ENCODE measurements at places on chromosomes 13 and 19.

DNA sequence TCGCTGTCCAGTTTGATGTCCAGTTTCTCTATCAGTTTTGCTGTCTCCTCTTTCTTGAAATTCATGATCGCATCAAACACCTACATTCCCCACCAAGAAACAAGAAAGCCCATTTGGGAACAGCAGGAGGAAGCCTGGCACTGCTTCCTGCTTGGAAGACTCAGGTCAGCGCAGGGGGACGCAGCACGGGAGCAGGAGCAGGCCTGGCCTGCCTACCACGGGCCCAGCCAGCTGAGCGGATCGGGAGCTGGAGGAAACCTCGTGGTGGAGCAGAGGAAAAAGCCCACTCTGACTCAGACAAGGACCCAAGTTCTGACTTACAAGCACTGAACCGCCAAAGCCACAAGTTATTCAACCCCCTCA, 3.9 kb downstream of the EEF2 start:
- DNase-seq = no peak

- no peak for DNase-seq
Observed at GRCh38 chr13:24267801-24268200, 41.6 kb upstream of the C1QTNF9 start.

DNA sequence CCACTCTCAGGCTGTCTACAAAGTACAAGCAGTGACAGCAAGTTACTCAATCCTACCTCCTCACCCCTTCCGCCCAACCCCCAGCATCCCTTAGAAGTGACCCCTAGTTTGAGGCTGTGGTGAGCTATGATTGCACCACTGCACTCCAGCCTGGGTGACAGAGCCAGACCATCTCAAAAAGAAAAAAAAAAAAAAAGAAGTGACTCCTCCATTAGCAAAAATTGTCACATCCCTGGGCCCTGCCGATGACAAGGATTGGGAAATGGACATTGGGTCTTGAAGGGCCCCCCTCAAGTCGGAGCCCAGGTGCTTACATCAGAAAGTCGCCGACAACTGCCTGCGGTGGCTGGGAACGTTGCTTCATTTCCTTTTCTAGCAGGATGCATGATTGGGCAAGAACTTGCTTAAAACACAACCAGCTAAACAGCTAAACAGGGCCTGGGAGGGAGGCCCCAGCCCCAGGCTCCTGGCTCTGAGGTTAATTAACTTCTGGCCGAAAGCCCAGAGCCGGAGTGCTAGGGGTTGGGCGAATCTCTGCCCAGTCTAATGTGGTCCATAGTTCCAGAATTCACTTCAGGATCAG, 15.3 kb downstream of the RAB3D start:
- no peak for DNase-seq

GRCh38 chr13:99265821-99266426, 7.7 kb upstream of the GPR18 start:
- DNase-seq = no peak

GRCh38 chr13:72144636-72145035, 277.6 kb upstream of the DACH1 start:
- DNase-seq = no peak

DNA sequence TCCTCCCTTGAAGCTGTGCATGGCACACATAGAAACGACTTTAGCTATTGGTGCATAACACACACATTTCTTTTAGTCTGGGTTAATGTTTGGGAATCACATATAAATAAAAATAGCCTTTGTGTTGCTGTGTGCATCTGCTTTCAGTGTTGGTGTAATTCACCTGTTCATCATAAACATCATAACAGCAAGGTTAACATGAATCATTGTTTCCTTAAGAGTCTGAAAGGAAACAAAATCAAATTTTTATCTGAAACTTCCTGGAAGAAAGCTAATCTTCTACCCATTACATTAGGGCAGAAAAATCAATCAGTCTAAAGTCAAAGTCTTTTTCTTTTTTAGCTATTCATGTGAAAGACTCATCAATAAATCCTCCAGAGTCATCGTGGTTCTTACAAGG, 35.0 kb upstream of the TNFSF11 start:
- no peak for DNase-seq

DNA sequence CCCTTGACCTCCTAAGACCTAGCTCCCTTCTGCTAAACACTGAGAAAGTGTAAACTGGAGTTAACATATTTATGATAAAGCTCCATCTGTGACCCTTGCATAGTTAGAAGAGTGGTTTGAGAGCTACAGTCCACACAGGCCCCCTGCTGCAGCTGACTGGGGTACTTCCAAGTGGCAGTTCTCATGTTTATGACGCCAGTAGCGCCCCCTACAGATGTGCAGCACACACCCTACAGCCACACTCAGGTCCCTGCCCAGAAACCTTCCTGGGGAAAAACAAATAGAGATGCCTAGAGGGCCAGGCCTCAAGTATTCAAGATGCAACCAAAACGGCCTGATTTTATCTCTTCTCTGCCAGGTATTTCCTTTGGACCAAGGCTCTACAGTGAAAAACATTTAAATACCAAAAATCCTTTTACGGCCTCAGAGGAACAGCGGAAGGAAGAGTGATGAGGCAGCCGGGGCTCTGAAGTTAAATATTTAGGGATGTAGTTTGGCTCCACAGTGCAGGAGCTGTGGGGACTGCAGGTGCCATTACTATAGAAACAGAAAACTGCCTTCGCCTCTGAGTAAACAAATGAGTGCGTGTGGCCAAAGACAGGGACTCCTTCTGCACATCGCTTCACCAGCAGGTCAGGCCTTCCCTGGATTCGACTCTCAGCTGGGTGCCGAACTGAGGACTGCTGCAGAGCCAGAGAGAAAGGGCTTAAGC, 553.1 kb downstream of the EFNB2 start:
- no peak for DNase-seq

DNA sequence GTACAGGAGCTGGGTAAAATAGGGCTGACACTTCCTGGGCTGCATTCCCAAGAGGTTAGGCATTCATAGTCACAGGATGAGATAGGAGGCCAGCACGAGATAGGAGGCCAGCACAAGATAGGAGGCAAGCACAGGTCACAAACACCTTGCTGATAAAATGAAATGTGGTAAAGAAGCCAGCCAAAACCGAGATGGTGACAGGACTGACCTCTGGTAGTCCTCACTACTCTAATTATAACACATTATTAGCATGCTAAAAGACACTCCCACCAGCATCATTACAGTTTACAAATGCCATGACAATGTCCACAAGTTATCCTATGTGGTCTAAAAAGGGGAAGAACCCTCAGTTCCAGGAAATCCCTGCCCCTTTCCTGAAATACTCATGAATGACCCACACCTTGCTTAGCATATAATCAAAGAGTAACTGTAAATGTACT, 20.9 kb upstream of the IGSF23 start:
- no peak for DNase-seq

GRCh38 chr13:36332986-36333385, 13.2 kb downstream of the SPART start:
- DNase-seq = no peak

- DNase-seq = no peak
Observed at GRCh38 chr19:6720369-6721137, at the start of gene C3. C3 (minus strand) TSS chr19:6720650; CDS start chr19:6720589, 61 bp downstream.

DNA sequence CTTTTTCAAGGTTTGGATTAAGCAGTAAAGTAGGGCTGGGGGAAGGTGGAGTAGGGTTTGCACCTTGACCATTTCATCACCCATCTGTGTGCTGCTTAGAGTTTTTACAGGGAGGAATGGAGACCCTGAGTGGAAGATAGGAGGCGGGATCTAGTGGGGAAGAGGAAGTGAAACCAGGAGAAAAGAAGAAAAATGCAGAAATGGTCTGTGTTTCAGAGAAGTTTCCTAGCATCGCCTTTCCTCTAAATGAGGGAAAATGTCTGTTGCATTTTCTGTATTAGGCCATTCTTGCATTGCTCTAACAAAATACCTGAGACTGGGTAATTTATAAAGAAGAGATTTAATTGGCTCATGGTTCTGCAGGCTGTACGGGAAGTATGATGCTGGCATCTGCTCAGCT, 64.1 kb downstream of the TPT1 start:
- no peak for DNase-seq

DNA sequence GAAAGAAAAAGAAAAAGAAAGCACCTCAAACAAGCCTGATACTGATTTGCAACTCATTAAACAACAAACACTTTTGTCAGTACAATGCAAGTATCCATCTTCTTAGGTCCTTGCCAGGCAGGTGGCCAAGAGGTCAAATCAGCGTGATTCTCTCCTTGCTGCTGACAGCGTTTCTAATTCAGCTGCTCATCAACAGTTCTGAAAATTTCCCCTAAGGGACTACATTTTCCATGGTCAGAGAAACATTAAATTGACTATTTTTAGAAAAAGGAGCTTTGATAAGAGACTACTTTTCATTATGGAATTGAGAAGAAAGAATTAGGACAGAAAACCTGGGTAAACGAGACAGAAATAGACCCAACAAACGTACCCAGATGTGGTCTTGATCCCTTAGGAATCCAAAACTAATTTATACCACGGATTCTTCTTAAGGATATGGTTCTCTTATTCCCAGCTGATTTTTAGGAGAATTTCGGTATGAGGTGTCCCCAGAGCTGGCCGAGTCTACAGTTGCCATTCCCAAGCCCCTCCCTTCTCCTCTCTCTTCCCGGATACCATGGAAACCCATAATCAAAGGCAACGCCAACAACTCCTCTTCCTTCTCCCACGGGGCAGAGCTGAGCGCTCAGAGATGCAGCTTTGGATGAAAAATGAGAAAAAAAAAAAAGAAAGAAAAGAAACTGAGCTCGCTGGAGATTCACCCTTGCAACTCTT, 29.5 kb upstream of the CEBPG start:
- no peak for DNase-seq

- no peak for DNase-seq
Observed at GRCh38 chr13:45451282-45451681, 13.5 kb upstream of the COG3 start.

- no peak for DNase-seq
Observed at GRCh38 chr19:7149956-7150705, 80.6 kb downstream of the ZNF557 start.

DNA sequence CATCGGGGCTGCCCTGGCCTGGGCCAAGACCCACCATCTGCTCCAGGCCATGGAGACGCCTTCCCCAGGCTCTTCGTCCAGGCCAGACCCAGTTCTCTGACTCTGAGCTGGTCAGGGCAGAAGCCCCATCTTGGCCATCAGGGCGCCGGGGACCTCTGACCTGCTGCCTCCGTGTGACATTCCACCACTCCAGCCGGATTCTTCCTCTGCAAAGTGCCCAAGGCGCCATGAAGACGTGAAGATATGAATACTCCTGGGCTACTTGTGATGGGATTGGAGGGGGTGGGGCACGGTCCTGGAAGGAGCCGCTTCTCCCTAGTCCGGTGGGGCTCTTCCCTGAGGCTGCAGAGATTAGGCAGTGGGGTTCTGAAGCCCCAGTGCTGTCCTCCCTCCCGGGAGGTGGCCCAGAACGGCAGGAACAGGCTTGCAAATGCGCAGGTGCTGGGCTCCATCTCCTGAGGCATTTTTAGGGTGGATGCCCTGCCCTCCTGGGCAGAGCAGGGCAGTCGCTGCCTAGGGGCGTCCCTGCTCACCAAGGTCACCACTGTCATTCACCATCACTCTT, 26.0 kb upstream of the SLC7A10 start:
- no peak for DNase-seq

DNA sequence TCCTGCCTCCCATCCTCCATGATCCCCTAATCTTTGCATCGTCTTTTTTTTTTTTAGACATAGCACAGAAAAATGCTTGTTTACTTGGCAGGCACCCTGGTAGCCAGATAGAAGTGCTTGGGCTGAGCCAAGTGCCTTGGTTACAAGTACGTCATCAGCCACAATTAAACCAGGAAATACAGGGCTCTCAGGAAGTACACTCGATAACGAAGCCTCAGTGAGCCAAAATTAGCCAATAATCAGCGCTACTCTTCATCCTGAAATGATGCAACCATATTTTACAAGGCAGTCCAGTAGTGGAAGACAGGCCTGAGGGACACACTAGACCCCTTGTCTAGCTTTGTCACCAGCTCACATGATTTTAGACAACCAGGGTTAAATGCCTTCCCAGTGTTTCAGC, 194.0 kb upstream of the NBEA start:
- DNase-seq = no peak

DNA sequence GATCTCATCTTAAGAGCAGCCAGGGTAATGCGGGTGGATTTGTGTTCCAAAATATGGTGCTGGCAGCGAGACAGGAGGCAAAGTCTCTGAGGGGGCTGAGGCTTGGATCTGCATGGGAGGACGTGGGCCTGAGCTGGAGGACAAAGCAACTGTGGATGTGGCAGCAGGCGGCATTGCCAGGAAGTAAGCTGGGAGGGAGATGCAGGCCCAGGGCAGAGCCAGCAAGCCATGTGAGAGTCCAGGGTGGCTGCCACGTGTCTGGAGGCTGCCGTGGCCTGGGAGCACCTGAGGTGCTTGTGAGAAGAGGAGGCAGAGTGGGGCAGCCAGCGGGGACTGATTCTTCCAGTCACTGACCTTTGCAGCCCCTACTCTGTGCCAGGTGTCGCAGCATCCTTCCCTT, 52.0 kb downstream of the DPF1 start:
- DNase-seq = no peak

DNA sequence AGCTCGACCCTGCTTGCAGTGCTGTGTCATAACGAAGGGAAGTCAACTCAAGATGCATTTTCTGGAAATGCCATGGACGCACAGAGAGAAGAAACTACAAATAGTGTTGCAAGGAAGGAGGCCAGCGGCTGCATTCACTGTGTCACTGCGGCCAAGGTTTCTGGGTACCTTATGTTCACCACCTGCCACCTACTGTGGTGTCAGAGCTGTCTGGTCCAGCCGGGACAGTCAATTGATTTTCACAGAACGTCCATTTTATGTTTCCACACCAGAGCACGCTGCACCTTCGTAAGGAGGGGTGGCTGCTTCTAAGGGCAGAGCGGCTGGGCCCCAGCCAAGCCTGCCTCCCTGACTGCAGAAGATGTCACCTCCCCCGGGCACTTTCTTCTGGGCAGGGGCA, 17.7 kb downstream of the TSHZ3 start:
- DNase-seq = no peak

GRCh38 chr19:47021536-47022139, 2.0 kb downstream of the NPAS1 start:
- no peak for DNase-seq

- no peak for DNase-seq
Observed at GRCh38 chr13:108911807-108912206, 282.4 kb downstream of the MYO16 start.

GRCh38 chr19:49488046-49488862, 846 bp downstream of the RPL13A start:
- no peak for DNase-seq

DNA sequence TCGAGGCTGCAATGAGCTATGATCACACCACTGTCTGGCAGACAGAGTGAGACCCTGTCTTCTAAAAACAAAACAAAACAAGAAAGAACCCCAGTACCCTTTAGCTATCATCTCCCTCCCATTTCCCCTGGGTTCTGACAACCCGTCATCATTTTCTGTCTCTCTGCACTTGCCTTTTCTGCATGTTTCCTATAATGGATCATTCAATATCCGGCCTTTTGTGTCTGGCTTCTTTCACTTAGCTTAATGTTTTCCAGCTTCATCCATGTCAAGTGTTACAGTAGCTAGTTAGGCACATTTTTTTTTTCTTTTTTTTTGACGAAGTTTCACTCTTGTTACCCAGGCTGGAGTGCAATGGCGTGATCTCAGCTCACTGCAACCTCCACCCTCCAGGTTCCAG, 16.5 kb downstream of the AP2S1 start:
- DNase-seq = no peak

GRCh38 chr13:28531077-28531844, 36.3 kb upstream of the FLT1 start:
- DNase-seq = peak; percentile 9

GRCh38 chr19:54319049-54319448, 6.1 kb upstream of the LILRA5 start:
- no peak for DNase-seq
